Fibroblast of skin of abdomen (primary cell): ENCODE measurements at places on chromosomes 2 and 18.

DNA sequence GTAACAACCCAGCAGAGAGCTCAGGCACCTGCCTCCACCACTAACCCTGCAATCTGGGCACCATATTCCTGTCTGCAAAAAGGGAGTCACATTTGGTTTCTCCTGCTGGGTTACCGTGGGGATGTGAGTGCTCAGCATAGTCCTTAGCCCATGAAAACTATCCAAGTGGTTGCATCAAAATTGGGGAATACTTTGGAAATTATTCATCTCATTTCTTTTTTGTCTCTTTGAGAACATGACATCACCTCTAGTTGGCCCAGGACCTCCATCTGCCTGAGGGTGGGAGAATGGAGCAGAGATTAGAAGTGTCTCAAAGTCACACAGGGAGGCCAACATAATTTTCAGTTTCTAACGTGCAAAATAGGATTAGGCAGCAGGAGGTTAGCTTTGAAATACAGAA lies 19.3 kb upstream of the SPP2 start:
- DNase-seq: peak; percentile 26

DNA sequence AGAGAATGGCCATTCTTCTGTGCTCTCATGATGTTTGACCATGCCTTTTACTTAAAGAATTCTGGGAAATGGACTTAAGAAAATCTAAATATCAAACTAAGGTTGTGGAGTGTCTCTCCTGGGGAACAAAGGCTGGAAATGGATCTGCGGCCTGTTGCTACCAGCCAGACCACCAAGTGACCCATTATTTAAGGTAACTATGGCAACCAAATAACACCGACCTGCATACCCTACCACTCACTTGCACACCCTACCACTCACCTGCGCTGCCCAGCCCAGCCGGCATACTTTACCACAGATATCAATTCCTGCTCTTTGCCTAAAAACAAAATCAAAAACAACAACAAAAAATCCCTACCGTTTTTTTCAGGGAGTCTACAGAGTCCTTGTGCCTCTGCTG lies 203.2 kb downstream of the NBAS start:
- DNase-seq: no peak

GRCh38 chr2:21382701-21383520 lies 259.1 kb downstream of the TDRD15 start:
- DNase-seq: no peak

- DNase-seq: no peak
These were observed 54.5 kb upstream of the TGIF1 start for GRCh38 chr18:3395466-3395865.

GRCh38 chr2:64605991-64606478 lies 47.7 kb downstream of the SERTAD2 start:
- DNase-seq: no peak

DNA sequence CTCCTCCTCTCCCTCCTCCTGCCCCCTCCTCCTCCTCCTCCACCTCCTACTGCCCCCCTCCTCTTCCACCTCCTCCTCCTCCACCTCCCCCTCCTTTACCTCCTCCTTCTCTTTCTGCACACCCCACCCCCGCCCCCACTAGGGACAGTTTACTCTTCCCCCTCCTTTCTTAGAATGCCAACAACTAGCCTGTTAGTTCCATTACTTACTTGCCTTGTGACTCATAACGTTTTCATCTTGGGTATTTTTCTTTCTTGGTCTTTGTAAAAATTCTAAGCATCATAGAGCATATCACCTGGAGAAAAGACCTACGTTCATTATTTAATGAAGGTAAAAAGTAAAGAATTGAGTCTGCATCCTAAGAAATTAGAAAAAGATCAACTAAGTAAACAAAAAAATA lies 165.3 kb downstream of the NEDD4L start:
- peak; percentile 47 for DNase-seq

DNA sequence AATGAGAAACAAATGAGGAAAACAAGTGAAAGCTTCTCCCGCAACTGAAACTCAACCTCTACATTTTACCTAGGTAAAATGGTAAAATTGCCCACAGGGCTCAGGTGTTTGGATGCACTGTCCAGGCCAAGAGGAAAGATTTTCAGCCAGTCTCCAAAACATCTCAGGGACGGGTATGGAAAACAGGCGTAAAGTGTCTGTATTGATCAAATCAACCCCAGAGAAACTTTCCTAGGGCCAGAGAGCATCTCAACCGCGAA lies 361 bp upstream of the HAT1 start:
- no peak for DNase-seq

- DNase-seq: peak; percentile 8
These were observed 315.2 kb upstream of the RND3 start for GRCh38 chr2:150802635-150803034.

GRCh38 chr2:152505495-152505906 lies 170.5 kb downstream of the FMNL2 start:
- no peak for DNase-seq

DNA sequence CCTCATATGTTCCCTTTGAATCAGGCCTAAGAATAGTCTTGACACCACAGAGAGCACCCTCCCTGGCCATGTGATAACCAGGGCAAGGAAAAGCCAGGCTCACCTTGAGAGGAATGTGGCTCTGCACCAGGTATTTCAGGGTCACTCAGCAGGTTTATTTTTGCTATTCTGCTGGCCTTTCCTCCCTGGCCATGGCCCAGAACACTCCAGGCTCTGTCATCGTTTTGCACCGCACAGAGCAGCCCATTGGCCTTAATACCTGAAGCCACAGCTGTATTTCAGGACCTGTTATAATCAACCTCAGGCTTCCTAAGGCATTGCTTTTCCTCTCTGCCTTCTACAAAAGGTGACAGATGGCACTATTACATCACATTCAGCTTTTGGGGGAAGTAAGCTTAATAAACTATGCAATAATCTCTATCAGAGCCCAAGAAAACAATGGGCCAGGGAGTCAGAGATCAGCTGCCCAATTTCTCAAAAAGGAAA lies 668.3 kb downstream of the IRS1 start:
- DNase-seq: no peak

DNA sequence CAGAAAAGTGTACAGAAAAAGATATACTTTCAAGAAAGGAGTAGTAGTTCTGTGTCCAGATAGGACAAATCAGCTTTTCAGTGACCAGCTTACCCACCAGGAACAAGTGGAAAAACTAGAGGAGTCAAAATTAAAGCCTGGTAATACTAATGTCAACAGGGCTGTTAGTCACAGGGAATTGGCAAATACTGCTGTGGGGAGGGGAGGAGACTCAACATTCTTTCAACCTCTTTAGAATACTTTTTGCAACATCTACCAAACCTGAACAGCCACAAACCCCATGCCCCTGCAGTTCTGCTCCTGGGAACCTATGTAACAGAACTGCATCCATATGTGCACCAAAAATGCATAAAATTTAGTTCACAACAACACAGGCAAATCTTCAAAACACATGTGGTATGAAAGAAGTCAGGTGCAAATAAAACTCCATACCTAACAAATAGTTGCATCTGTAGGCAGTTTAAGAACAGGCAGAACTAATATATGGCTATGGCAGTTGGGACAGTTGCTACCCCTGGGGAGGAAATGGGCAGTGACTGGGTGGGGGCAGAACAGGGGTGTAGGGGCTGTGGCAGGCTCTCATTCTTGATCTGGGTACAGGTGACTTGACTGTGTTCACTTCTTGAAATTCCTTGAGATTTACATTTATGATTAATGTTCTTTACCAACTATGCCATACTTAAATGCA lies 9.7 kb downstream of the CMPK2 start:
- peak; percentile 10 for DNase-seq

DNA sequence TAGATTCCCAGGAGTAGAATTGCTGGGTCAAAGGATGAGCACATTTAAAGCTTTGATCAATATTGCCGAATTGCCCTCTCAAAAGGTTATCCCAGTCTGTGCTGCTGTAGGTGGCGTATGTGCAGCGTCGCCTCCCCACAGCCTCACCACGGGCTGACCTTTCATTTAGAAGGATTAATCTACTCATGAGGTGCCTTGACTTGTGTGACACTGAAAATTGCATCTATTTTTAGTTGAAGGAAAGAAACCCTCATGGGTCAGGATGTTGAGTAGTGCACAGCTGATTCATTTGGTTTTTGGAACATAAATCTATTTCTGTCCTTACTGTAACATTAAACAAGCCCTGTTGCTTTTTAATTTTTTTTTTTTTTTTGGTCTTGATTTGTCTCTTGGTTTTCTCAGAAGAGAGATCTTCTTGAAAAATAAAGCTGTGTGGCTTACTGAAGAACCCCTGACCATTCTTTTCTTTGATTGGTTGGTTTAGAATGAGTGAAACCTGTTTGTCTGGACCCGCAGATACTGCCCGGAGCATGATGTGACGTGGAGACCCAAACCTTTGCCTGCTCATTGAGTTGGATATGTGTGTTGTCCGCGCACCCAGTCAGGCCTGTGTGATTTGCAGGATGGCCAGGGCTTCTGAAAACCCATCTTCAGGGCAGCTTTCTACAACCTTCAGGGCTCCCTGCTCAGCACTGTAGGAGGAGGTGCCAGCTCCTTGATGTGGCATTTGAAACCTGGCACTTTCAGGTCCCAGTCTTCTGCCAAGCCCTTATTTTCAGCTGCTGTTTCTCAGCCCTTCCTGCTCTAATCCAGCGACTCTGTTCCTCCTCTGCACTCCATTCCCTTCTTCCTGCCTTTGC lies 61.0 kb downstream of the LPIN1 start:
- DNase-seq: no peak

DNA sequence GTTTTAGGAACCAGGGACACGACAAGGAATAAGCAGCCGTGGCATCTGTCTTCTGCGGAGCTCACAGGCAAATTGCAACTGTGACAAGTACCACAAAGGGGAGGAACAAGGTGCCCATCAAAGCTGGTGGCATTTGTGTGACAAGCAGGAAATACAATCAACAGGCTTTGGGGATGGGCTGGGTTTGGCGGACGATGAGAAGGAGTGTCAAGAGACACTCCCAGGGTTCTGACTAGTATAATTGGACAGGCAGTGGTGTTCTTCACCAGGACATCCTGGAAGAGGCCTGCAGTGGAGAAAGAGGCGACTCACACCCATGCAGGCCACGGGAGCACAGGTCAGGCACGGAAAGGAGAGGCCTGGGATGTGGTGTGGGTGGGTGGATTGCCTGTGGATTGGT lies 14.2 kb upstream of the SPATA3 start:
- no peak for DNase-seq

DNA sequence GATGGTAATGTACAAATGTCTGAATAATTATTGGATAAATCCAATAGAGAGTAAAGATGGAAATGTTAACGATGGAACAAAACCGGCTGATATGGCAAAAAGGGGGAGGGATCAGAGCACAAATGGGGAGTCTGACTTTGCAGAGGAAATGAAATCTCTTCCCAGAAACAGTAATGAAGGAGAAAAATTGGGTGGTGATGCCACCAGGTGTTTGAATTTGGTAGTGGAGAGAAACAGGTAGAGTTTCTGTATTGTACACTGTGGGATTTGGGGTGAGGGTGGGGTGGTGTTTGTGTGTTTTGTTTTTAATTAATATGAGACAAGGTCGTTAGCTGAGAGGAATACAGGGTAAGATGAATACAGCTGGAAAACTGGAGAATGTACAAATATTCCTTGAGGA lies 20.4 kb upstream of the XDH start:
- no peak for DNase-seq

GRCh38 chr2:84832772-84833461 lies 48.0 kb downstream of the TRABD2A start:
- DNase-seq: no peak

GRCh38 chr2:207847807-207848544 lies 78.3 kb upstream of the FZD5 start:
- peak; percentile 28 for DNase-seq

GRCh38 chr2:84116143-84116542 lies 342.9 kb downstream of the SUCLG1 start:
- DNase-seq: no peak

DNA sequence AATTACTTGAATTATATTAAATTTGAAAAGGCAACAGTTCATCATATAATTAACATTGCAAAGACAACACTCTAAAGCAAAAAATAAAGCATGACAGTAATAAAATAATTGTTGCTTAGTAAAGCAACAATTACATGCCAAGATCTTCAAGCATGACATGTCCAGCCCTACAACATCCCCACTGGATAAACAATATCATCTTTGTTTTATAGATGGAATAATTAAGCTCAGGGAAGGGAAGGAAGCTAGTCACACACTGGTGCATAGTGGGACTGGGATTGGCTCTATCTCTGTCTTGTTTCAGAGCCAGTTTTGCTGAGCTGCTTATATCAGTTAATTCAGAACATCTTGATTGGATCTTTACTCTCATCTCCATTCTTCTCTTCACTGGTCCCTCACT lies 49.9 kb upstream of the PARD3B start:
- no peak for DNase-seq

- DNase-seq: no peak
These were observed 1269.4 kb upstream of the CHAC2 start for GRCh38 chr2:52498077-52498750.

GRCh38 chr2:126933711-126934091 lies 35.0 kb downstream of the TEX51 start:
- no peak for DNase-seq

DNA sequence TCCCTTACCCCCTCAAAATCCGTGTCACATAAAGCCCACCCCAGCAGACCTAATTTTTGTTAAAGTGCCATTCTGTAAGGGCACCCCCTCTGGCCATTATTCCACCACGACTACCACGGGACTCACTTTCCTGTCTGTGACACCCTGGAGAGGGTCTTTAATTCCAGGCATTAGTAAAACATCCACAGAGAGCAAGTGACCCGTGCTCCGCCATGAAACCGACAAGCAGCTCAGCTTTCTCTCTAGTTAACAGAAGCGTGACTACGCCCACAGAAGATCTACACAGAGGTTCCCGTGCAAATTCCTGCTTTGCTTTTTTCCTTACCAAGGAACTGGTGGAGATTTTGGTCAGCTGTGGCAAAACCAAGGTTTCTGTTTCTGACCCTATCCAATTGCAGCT lies 4.4 kb downstream of the SIGLEC15 start:
- no peak for DNase-seq

GRCh38 chr2:168210895-168211570 lies 36.4 kb downstream of the STK39 start:
- DNase-seq: peak; percentile 89

GRCh38 chr18:22711192-22711685 lies 221.9 kb upstream of the RBBP8 start:
- peak; percentile 47 for DNase-seq

- DNase-seq: no peak
These were observed 25.5 kb upstream of the DYNC2LI1 start for GRCh38 chr2:43748333-43748732.

GRCh38 chr18:8611916-8612576 lies 2.8 kb downstream of the RAB12 start:
- no peak for DNase-seq

- no peak for DNase-seq
These were observed 36.9 kb downstream of the SUMO1 start for GRCh38 chr2:202201220-202202160.

DNA sequence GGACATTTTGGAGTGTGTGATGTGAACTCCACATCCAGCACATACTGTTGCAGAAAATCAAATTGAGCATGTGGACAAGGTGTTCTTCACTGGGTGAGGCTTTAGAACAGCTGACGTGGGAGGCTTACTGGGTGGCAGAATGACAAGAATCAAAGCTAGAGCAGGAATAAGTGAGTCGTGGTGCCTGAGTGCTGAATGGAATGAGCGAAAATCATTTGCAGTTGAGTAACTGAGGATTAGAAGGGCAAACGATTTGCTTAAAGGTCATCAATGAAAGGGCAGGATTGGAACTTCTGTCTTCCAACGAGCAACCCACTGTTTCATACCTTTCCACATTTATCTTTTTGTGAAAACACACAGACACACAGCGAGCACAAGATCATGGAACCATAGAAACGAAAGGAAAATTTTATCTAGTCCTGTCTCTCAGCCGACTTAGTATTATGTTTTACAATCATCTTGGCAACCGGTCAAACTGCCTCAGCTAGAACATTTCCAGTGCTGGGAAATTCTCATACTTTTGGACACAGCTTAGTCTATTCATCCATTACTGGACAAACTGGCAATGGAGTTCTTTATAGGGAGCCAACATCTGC lies 7.2 kb upstream of the DAW1 start:
- peak; percentile 21 for DNase-seq
